ENCODE measurements at places on chromosomes 2 and 18.
A peak's percentile ranks its signal among the peaks of the same experiment; 100 is the strongest.

DNA sequence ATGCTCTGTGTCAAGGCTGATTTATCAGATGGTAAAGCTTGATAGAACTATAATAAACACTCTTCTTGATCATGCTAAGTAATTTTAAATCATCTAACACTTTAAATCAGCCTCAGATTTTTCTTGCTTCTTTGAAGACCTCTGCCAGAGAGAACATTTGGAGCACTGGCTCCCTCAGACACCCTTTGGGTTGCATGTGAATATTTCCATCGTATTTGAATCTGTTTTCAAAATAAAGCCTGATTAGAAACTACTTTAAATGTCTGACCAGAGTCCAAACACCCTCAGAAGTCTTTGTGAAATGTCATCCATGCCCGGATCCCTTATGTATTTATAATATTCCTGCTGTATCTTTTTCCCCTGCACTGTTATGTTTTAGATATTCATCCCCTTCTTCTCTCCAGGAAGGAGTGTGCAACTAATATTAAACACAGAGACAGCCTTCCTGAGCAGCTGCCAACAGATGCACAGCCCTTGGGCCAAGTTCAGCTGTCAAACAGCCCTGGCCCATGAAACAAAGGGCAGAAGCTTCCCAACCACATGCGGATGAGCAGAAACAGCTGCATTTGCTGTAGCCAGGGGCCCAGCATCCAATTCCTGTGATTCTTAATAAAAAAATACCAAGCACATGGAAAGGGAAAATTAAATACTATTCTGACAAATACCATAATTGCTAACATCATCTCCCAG lies 46.5 kb downstream of the DPP10 start:
- no peak for DNase-seq

GRCh38 chr18:41881285-41881684 lies 73.7 kb upstream of the PIK3C3 start:
- DNase-seq: no peak

GRCh38 chr2:208488686-208489564 lies 82.3 kb downstream of the PTH2R start:
- no peak for DNase-seq

GRCh38 chr18:11021477-11021876 lies 127.9 kb downstream of the PIEZO2 start:
- no peak for DNase-seq

- DNase-seq: no peak
Measured at GRCh38 chr2:186399082-186399644, 86.9 kb upstream of the ZC3H15 start.

DNA sequence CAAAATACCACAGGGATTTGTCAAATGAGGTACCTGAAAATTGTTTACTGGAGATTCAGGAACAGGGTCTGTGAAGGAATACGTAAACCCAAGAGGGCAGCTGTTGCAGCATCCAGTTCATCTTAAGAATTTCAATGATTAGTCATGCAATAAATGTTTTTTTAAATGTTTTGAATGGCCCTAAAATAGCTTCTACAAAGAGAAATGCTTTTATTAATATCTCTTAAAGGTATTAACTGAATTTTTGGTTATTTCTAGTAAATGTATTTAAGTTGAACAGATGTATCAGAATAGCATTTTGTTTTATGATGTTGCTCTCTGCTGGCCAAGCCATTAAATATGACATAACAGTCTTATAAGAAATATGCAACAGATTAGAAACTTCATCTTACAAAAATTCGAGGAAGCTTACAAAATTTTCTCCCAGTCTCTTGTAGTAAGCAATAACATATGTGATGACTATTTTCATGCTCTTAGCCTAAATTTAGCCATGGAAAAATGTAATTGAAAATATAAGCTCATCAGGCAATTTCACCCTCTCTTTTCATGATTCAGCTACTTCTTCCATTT lies 863.9 kb downstream of the SUCLG1 start:
- DNase-seq: no peak

DNA sequence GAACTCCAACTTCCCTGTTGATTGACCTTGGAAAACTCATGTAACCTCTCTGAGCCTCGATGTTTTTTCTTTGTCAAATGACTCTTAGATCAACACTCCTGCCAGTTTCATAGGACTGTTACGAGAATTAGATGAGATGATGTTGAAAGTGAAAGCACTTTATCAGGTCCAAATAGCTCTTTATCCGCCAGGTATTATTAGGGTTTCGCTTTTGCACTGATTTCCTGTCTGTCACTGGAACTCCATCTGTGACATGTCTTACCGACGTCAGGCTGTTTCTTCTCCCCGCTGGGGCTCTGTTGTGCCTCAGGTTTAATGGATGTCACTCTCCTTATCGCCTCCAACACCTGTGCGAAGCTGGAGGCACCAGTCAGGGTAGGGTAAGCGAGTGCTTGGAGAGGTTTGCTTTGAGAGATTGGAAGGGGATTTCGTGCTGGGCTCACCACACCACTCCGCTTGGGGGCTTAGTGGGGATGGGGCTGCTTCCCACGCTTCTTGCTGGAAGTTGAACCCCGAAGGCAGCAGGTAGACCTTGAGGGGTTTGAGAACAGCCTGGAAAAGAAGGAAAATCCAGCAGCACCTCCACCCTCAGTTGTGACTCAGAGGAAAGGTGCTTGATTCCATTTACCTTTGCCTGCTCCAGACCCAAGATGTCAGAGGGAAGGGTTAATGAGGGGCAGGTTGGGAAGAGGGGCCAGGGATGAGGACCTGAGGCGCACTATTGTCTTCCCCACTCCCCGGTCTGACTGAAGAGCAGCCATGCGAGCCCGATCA lies 4.3 kb downstream of the GAD1 start:
- peak; percentile 57 for DNase-seq

- DNase-seq: no peak
Measured at GRCh38 chr2:47264143-47264542, 109.0 kb upstream of the STPG4 start.

DNA sequence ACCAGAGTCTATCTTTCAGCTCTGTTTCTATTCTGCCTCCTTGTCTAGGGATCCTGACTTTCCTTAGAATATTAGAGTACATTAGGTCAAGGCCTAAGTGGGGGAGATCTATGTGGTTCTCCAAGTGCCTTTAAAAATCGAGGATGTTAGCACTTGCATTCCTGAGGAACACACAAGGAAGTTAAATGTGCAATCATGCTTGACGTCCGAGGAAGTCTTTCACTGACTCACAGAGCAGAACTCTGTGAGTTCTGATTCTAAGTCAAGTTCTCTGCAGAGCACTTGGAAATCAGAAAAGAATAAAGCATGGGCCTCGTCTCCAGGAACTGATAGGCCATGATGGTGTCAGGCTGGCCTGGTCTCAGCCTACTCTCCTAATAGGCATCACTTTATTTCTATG lies 17.2 kb downstream of the FHOD3 start:
- no peak for DNase-seq

DNA sequence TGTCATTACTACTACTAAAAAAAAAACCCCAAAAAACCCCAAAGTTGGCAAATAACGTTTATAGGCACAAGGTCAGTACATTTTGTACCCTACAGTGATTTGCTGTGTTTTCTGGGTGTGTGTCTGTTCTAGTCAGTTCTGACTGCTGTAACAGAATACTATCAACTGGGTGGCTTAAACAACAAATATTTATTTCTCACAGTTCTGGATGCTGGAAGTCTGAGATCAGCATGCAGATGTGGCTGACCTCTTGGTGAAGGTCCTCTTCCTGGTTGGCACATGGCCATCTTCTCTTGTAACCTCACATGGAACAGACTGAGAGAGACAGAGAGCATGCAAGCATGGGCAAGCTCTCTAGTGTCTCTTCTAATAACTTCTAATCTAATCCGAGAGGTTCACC lies 103.1 kb downstream of the CERS6 start:
- no peak for DNase-seq

- DNase-seq: no peak
Measured at GRCh38 chr2:121266543-121267106, 18.4 kb downstream of the TFCP2L1 start.

- DNase-seq: no peak
Measured at GRCh38 chr18:75047240-75047961, 161.5 kb downstream of the PTGR3 start.

- no peak for DNase-seq
Measured at GRCh38 chr18:25561918-25562317, 210.0 kb upstream of the ZNF521 start.

GRCh38 chr2:234846599-234847363 lies 105.0 kb upstream of the SH3BP4 start:
- no peak for DNase-seq

GRCh38 chr18:65429601-65430000 lies 321.2 kb upstream of the CDH7 start:
- no peak for DNase-seq

GRCh38 chr2:19346983-19347618 lies 11.3 kb downstream of the OSR1 start:
- DNase-seq: no peak

GRCh38 chr2:233991196-233991595 lies 59.3 kb upstream of the SPP2 start:
- DNase-seq: no peak

DNA sequence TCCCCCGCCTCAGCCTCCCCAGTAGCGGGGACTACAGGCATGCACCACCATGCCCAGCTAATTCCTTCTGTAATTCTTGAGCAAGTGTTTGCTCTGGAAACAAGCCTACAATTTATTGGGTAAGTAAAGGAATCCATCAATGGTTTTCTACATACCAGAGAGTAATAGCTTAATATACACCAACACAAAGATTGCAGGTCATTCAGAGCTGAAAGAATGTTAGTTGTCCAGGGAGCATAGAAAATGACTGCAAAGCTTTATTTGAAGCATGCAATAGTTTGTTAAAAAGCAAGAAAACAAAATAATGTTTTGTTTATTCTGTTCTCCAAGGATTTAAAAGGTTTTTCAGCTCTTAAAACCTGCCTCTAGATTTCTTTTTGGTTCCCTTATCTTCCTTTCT lies 5.6 kb downstream of the IDH1 start:
- no peak for DNase-seq

DNA sequence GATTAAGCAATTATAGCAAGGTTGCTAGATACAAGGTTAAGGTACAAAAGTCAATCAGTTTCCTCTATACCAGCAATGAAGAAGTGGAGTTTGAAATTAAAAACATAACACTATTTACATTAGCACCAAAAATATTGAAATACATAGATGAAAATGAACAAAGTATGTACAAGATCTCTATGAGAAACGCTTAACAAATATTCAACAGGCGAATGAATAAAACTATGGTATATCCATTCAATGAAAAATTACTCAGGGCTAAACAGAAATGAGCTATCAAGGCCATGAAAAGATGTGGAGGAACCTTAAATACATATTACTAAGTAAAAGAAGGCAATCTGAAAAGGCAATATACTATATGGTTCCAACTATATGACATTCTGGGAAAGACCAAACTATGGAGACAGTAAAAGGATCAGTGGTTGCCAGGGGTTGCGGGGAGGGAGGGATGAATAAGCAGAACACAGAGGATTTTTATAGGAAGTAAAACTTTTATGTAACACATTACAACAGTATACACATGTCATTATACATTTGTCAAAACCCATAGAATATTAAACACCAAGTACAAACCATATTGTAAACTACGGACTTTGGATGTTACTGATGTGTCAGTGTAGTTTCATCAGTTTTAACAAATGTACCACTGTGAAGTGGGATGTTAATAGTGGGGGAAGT lies 62.1 kb downstream of the RMDN2 start:
- DNase-seq: no peak

GRCh38 chr2:85930129-85931124 lies 41.6 kb upstream of the ST3GAL5 start:
- no peak for DNase-seq

DNA sequence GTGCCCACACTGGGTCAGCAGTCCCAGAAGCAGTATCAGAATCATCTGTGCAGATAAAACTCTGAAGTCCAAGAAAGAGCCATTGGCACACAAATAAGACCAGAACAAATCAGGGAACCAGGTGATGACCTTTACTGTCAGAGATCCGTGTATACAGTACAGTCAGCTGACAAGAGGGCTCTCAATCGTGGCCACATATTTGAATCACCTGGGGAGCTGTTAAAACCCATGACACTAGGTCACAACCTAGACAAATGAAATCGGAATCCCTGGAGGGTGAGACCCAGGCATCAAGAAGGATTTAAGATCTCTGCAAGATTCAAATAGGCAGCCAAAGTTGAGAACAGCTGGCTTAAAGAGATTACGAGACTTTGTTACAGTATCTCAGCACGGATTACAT lies 807.1 kb downstream of the RNF144A start:
- DNase-seq: no peak

DNA sequence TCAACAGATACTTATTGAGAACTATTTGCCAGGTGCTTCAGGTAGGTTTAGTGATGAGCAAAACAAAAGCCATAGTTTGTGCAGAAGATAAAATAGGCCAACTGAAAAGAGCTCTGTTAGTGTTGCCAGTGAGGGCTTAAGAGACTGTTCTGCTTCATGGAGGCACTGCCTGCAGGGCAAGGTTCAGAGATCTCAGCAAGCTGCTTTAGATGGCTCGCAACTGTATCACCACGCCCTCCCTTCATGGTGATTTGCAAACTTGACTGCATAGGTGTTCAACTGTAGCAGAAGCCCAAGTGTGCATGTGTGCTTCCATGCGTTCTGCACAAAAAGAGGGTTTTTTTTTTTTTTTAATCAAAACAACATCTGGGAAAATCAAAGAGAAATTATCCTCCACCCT lies 84.5 kb downstream of the RAPH1 start:
- no peak for DNase-seq

- no peak for DNase-seq
Measured at GRCh38 chr2:72864500-72864899, 22.7 kb upstream of the SPR start.
